Thoracic aorta (tissue), 2 donors: ENCODE measurements at places on chromosomes 5 and 9. TPM values are rescaled to one million over a fixed set of nuclear protein-coding genes. Genes with fewer than 3 reads are reported as not detected.

IFNB1 gene
- total RNA-seq, result not detected

MOB3B gene
- total RNA-seq, result 6.6 TPM

PHPT1 gene
- 92.1 TPM for total RNA-seq

BRD9 gene
- 30.7 TPM for total RNA-seq

C1QTNF3 gene
- total RNA-seq, result 4.3 TPM

FBP2 gene
- total RNA-seq, result 0.49 TPM

SOHLH1 gene
- total RNA-seq, result not detected

ZNF782 gene
- 22.4 TPM for total RNA-seq

PCSK1 gene
- total RNA-seq, result 0.14 TPM

DNA sequence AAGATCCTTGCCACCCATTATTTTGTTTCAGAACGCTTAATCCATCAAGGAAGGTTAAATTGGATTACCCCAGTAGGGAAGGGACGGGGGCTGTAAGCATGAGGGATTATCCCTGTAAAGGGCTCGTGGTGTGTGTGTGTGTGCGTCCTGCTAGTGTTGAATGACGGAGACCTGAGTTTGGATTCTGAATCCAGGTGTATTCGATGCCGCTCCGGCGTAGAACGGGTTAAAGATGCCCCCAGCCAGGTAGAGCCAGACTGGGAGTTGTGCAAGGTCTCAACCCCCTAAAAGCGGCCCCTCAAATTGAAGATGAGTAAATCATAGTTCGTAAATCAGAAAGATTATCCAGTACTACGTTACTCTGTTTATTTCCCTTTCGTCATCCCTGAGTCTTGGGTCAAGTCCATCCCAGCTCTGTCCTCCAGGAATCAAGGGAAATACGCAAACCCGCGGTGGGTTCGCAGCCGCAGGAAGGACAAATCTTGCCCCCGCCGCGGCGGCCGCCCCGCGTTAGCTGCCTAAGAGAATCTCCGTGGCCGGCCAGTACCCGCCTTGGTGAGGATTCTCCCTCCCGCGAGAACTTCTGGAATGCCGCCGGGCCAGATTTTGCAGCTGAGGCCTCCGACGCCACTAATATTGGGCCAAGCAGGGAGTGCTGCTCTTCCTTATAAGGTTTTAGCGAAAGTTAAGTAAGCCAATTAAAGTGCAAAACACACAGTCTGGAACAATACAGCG lies 586 bp upstream of the MTAP start:
- peak overlapping the region; percentile 89 for H3K4me3 ChIP-seq
- DNase-seq, result peak; percentile 21
- no peaks in the 10 kb centered on the region for H3K36me3 ChIP-seq
- H3K4me1 ChIP-seq, result peaks cover 4% of the 10 kb centered on the region

- no peak overlapping the region for H3K27ac ChIP-seq
- no peak for DNase-seq
- no peaks in the 10 kb centered on the region for H3K4me1 ChIP-seq
- H3K27me3 ChIP-seq, result no peaks in the 10 kb centered on the region
Measured at GRCh38 chr5:135642934-135643333, 64.1 kb upstream of the CXCL14 start.

DNA sequence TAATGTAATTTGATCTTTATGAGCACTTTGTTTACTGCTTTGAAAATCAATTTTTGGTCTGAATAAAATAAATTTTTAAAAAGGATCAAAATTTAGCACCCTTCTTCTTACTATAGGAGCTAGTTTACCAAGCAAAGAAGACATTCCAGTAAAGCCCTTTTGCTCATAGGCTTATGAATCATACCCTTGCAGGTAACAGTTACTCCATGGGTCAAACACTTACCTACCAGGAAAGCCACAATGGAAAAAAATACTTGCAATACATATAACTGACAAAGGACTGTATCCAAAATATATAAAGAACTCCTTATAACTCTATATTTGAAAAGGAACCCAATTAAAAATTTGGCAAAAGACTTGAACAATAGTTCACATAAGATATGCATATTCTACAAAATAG lies 66.6 kb downstream of the SHOC1 start:
- no peak overlapping the region for H3K27ac ChIP-seq
- no peak overlapping the region for H3K4me3 ChIP-seq
- H3K27me3 ChIP-seq, result no peaks in the 10 kb centered on the region
- no peaks in the 10 kb centered on the region for H3K36me3 ChIP-seq

DNA sequence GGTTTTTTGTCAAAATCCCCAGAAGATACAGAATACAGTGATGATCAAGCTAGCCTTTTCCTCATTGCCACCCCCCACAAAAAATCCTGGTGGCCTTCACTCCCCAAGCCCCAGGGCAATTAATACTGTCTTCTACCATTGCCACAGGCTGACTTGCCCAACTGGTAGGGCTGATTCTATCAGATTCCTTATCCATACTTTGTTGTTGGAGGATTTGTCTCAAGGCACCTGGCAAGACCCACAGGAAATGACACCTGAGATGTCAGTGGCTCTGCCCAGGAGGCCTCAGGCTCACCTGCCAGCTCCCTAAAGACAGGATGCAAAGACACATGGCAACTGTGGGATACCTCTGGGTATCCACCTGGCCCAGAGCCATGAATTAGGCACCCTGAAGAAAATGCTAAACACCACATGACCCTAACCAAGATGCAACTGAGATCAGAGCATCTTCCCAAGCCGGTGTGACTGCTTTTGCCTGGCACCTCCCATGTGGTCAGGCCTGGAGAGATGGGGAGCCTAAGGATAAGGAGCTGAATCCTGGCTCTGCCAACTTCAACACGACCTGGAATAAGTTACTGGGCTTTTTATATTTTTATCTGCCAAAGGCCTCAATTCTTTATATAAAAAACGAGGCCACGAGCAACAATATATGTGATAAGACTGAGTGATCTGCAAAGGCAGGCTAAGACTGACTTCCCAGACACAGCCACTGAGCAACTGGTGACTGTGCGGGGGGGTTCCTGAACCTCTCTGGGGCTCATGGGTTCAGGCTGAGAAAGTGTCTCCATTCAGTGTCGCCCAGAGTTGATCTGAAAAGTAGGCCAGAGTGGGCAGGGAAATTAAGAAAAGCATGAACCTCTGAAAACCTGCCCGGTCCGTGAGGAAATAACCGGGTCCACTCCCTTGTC lies 944 bp downstream of the ATOX1 start:
- H3K27ac ChIP-seq, result peak overlapping the region; percentile 70
- no peaks in the 10 kb centered on the region for H3K36me3 ChIP-seq
- peaks cover 38% of the 10 kb centered on the region for H3K4me1 ChIP-seq
- H3K27me3 ChIP-seq, result no peaks in the 10 kb centered on the region
- H3K4me3 ChIP-seq, result peak overlapping the region; percentile 90

DNA sequence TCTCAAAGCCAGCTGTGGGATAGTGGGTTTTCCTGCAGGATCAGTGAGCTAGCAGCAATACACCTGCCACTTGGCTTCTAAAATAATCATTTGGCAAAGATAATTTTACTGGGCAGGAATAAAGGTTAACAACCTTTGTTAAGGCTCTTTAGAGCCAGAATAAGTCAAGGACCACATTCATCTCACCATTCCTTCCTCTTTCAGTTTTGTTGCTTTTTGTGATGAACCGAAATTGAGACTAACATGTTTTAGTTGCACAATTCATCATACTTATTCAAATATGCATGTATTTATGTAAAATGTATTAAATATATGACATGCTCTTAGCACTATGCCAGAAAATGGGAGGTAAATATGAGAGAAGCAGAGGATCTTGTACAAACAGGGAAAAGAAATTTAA lies 824.4 kb upstream of the TYRP1 start:
- H3K4me3 ChIP-seq, result no peak overlapping the region
- H3K27ac ChIP-seq, result no peak overlapping the region
- H3K36me3 ChIP-seq, result no peaks in the 10 kb centered on the region
- no peak for DNase-seq
- H3K4me1 ChIP-seq, result no peaks in the 10 kb centered on the region

DNA sequence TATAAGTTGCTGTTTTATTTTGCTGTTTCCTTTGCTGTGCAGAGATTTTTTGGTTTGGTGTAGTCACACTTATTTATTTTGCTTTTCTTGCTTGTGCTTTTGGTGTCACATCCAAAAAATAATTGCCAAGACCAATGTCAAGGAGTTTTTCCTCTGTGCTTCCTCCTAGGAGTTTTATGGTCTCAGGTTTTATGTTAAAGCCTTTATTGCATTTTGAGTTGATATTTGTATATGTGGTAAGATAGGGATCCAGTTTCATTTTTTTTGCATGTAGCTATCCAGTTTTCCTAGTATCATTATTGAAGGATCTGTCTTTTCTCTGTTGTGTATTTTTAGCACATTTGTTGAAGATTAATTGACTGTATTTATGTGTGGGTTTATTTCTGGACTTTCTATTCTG lies 210.6 kb downstream of the ARHGEF28 start:
- H3K4me3 ChIP-seq, result no peak overlapping the region
- H3K27ac ChIP-seq, result no peak overlapping the region
- H3K4me1 ChIP-seq, result no peaks in the 10 kb centered on the region
- DNase-seq, result no peak
- peaks cover 3% of the 10 kb centered on the region for H3K36me3 ChIP-seq

GRCh38 chr5:101418713-101419118 lies 515.6 kb upstream of the ST8SIA4 start:
- no peak overlapping the region for H3K4me3 ChIP-seq
- H3K27me3 ChIP-seq, result no peaks in the 10 kb centered on the region
- no peak for DNase-seq
- H3K36me3 ChIP-seq, result no peaks in the 10 kb centered on the region

DNA sequence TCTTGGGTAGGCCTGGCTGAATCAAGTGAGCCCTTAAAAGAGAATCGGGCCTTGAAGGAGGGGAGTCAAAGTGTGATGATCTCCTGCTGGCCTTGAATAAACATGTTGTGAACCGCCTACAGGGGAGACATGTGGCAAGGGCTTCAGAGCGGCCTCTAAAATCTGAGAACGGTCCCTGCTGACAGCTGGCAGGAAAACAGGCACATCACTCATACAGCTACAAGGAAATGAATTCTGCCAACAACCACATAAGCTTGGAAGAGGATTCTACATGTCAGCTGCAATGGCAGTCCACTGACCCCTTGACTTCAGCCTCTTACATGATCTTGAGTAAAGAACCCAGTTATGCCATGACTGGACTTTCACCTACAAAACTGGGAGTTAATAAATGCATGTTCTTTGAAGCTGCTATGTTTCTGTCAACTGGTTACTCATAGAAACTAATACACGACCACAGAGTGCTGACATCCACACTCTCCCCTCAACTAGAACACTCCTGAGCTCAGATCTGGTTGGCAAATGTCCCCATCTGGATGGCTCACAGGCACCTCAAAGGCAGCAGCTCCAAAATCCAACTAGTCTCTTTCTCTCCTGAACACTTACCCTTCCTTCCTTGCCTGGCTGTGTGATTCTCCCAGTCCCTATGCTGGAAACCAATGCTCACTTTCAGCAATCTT lies 333.1 kb downstream of the ASTN2 start:
- no peaks in the 10 kb centered on the region for H3K27me3 ChIP-seq
- no peak overlapping the region for H3K27ac ChIP-seq
- no peaks in the 10 kb centered on the region for H3K36me3 ChIP-seq
- DNase-seq, result no peak

- peak overlapping the region; percentile 71 for H3K27ac ChIP-seq
- H3K4me1 ChIP-seq, result peaks cover 7% of the 10 kb centered on the region
- no peaks in the 10 kb centered on the region for H3K36me3 ChIP-seq
- no peak overlapping the region for H3K4me3 ChIP-seq
- no peaks in the 10 kb centered on the region for H3K27me3 ChIP-seq
Measured at GRCh38 chr5:162434281-162434680, 366.7 kb downstream of the GABRG2 start.

- no peaks in the 10 kb centered on the region for H3K36me3 ChIP-seq
- H3K27me3 ChIP-seq, result no peaks in the 10 kb centered on the region
- peaks cover 3% of the 10 kb centered on the region for H3K4me1 ChIP-seq
- no peak overlapping the region for H3K27ac ChIP-seq
Measured at GRCh38 chr9:22098643-22099332, 89.7 kb upstream of the CDKN2B start.

- H3K4me1 ChIP-seq, result peaks cover 66% of the 10 kb centered on the region
- no peaks in the 10 kb centered on the region for H3K27me3 ChIP-seq
- H3K36me3 ChIP-seq, result peaks cover 28% of the 10 kb centered on the region
- peak overlapping the region; percentile 58 for H3K4me3 ChIP-seq
Measured at GRCh38 chr9:95024097-95024671, 293.3 kb downstream of the FANCC start.
